Liver (tissue), 10 donors: ENCODE measurements at places on chromosomes 12 and 14. TPM values are rescaled to one million over a fixed set of nuclear protein-coding genes. Genes with fewer than 3 reads are reported as not detected.

- DNase-seq: no peak
These were observed 115.0 kb upstream of the PPFIA2 start for GRCh38 chr12:81874166-81874565.

DNA sequence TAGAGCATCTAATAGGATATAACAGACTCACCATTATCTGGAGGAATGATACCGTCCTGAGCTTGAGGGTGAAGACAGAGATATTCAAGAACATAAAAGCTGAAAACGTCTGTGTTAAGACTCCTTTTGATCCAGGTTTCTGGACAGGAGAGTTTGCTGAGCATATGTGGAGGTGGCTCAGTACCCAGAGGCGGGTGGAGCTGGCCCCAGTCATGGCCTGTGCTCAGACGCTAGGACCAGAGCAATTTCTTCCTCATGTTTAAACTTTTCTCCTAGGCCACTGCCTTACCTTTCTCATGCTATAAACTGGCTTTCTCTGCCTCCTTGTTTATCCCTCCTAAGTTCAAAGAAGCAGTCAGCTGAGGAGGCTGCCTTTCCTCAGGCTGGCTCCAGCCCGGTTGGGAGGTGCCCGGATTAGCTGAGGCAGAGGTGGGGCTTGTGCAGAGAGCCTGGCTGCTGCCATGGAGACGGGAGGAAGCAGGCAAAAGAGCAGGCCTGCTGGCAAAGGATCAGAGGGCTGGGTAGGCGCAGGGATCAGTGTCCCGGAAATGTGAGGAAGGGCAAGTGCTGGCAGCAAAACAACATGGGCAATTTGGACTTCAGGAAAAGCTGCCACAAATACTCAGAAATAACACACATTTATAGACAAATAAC is 13.7 kb downstream of the COA8 start:
- DNase-seq: peak; percentile 56

DNA sequence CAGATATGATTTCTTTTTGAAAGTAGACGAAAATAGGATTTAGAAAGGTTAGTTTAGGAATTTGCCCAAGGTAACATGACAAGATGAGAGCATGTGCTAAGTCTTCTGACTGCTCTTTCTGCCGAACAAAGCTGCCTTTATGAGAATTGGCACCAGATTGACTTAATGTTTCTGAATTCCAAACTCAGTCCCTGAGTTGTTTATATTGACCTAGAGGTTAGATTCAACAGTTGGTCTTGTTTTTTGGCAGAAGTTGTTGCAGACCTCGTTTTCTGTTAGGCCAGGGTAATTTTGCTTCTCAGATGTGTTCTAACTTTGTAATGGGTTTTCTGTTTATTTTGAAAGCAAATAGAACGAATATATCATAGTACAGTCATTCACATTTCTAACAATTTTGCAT is 61.5 kb upstream of the LRTM2 start:
- DNase-seq: no peak

DNA sequence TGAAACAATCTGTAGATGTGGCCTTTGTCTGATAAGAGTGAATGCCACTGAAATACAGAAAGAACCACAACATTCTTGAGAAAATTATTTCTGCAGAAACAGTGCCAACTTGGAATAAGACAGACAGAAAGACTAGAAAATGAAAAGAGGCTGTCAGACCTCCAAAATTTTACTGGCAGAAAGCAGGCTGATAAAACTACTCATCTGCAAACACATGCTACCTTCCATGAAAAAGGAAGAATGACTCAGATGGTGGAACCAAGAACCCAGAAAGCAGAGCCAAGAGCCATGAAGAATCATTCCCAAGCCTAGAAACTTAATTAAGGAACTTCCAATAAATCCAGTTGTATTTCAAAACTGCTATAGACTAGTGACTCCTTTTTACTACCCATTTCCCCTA is 31.9 kb upstream of the OSBPL8 start:
- DNase-seq: no peak

DNA sequence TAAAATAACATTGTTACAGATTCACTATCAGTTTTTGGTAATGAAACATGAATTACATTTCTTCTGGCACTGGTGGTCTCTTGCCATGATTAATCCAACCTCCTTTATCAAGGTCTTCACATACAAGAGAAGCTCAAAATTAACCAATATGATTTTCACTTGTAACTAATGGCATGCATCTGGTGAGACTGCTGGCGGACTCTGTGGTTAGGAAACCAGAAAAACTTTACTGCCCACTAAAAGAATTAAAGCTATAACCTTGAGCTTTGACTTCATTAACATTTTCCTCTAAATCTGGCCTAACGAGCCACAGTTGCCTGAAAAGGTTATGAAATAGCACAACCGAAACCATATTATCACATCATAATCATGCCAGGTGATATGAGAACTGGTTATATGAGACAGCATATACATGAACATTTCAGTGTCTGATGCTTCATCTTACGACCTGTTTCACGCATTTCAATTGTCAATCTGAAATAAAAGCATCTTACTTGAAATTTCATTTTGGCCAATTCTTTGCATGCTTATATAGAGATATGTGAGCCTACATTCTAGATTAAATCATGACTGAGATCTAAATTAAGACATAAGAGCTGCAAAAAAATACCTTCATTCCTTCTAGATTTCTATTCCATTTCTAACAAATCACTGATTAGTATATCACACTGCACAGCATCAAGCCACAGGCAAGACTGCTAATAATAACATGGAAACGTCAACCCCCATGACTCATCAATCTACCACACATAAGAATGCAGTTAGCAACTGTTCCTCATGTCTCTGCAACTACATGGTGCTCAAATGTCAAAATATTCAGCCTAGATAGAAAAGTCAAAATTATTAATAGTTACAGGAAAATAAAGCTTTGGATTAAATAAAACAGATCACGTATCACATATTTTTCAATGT is 89.3 kb downstream of the OSBPL8 start:
- DNase-seq: no peak

GRCh38 chr12:981961-982360 is 9.1 kb upstream of the ERC1 start:
- no peak for DNase-seq

DNA sequence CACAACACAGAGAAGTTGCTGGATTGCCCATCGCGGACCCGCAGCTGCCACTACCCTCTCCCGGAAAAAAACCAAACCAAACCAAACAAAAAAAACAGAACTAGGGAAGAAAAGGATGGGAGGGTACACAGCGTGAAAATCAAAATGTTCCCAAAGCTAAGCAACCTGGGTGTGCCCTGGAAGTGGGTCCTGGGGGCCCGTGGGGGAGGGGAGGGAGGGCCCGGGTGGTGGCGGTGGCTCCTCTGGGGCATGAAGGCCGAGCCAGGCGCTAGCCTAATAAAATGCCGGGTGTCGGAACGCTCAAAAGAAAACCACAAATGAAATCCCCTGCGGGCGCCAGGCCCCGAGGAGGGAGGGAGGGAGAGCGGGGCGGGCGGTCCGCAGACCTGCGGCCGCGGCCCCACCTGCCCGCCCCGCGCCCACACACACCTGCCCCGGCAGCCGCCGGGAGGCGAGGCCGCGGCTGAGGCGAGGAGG is 787 bp downstream of the HECTD4 start:
- DNase-seq: peak; percentile 65

GRCh38 chr12:68102163-68102562 is 57.4 kb downstream of the IFNG start:
- no peak for DNase-seq

DNA sequence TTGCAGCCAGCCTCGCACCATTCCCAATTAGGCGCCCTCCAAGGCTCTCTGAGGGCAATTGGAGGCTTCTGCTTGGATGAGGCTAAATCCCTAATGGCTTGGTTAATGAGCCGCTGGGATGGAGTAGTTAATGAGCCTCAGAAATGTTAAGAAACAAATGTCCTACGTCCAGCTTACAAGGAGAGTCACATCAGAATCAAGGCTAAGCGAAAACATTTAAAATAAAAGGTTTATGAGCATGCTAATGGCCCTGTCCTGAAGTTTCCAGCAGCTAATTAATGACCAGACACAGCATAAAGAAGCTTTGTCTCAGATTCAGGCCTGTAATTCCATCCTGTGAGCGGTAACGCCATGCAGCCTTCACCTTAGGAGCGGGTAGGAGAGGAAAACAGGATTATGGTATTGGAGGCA is 200.7 kb upstream of the BCL2L14 start:
- DNase-seq: no peak

GRCh38 chr12:7991535-7991934 is 41.0 kb upstream of the FOXJ2 start:
- no peak for DNase-seq

DNA sequence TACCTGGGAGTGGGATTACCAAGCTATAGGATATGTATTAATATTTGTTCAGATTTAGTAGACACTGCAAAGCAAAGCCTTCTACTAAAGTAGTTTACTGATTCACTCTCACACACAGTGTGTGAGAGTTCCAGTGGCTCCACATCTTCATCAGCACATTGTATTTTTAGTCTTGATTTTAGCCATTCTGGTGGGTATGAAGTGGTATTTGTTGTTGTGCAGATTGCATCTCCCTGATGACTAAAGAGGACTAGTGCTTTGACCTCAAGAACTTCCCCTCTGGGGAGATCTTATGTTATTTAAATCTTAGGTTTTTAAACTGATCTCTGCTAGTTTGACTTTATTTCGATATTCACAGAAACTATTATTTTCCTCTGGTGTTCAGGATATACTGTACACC is 479.7 kb upstream of the RGS6 start:
- DNase-seq: no peak

DNA sequence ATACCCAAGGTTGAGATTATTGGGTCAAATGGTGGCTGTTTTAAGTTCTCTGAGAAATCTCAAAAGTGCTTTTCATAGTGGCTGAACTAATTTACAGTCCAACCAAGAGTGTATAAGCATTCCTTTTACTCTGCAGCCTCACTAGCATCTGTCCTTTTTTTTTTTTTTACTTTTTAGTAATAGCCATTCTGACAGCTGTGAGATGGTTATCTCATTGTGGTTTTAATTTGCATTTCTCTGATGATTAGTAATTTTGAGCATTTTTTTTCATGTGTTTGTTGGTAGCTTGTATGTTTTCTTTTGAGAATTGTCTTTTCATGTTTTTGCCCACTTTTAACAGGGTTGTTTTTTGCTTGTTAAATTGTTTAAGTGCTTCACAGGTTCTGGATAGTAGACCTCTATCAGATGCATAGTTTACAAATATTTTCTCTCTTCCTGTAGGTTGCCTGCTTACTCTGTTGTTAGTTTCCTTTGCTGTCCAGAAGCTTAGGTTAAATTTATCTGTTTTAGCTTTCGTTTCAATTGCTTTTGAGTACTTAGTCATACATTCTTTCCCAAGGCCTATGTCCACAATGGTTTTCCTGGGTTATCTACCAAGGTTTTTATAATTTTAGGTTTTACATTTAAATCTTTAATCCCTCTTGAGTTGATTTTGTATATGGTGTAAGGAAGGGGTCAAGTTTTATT is 881.3 kb upstream of the SEL1L start:
- DNase-seq: no peak

DNA sequence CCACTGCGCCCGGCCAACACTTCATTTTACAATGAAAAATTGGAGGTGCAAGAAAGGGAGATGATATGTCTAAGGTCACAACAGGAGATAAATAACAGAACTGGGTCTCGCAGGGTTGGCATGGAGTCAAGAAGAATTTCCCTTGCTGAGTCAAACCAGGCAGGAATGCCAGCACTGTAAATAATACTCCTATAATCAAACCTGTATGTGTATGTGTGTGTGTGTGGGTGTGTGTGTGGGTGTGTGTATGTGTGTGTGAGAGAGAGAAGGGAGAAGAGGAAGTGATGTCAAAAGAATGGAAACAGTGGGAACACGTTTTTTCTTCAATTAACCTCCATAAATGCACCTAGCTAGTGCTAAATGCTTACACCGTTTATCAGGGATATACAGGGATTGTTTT is 70.4 kb downstream of the TMEM116 start:
- DNase-seq: no peak

Gene TAS2R9
- not detected for polyA plus RNA-seq

Gene NRL
- polyA plus RNA-seq: 2.9 TPM

Gene CRIP1
- polyA plus RNA-seq: 11.4 TPM

Gene DENND5B
- 4.5 TPM for polyA plus RNA-seq

Gene KRT73
- polyA plus RNA-seq: not detected

Gene SERPINA5
- polyA plus RNA-seq: 122 TPM

Gene PRR4
- polyA plus RNA-seq: 2.2 TPM

Gene NINJ2
- 15.9 TPM for polyA plus RNA-seq
